ENCODE measurements at places on chromosomes 1 and 21.

GRCh38 chr1:245901565-245901964, 605.5 kb downstream of the SMYD3 start:
- no peak for DNase-seq

- DNase-seq: no peak
These were observed 670 bp downstream of the RAB3B start for GRCh38 chr1:51989582-51990477.

DNA sequence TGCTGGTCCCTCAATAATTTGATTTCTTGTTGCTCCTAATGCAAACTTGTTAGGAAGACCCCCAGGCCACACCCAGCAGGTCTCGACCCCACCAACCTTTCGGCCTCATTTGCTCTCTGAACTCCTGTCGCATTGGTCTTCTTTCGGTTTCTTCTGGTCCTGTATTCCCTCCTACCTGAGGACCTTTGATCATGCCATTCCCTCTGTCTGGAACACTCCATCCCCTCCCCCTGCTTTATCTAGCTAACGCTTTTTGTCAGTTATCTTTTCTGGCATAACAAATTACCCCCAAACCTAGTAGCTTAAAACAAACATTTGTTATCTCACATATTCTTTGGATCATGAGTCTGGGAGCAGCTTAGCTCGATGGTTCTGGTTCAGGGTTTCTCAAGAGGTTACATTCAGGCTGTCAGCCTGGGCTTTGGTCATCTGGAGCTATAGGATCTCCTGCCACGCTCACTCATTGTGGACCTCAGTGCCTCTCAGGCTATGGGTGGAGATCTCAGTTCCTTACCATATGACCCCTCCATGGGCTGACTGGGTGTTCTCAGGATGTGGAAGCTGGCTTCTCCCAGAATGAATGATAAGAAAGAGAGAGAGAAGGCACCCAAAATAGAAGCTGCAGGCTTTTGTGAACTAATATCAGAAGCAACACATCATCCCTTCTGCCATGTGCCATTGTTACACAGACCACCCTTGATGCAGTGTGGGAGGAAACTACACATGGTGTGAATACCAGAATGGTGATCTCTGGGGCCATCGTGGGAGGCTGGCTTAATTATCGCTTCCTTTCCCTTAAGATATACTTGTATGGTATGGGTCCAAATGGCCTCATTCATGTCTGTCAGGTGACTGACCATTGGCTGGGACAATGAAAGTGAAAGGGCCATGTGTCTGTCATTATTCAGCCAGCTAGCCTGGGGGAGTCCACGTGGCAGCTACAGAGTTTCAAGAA, 29.1 kb upstream of the BCAR3 start:
- no peak for DNase-seq

DNA sequence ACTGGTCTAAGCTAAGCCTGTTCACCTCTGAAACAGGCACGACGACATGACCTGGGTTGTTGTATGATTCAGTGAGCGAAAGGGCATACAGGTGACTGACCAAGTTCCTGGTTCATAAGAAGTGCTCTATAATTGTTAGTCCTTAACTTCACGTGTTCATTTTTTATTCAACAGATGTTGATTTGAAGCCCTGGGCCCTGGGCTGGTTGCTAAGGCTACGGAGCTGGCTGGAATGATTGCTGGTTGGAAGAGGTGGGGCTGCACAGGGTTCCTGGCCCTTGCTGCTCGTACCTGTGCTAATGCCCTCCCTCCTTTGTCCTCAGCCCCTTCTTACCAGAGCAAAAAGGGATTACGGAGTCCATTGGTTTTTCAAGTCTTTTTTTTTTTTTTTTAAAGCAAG, 111.3 kb upstream of the CSF3R start:
- no peak for DNase-seq

- no peak for DNase-seq
These were observed 9.3 kb downstream of the IFI44 start for GRCh38 chr1:78658901-78659300.

DNA sequence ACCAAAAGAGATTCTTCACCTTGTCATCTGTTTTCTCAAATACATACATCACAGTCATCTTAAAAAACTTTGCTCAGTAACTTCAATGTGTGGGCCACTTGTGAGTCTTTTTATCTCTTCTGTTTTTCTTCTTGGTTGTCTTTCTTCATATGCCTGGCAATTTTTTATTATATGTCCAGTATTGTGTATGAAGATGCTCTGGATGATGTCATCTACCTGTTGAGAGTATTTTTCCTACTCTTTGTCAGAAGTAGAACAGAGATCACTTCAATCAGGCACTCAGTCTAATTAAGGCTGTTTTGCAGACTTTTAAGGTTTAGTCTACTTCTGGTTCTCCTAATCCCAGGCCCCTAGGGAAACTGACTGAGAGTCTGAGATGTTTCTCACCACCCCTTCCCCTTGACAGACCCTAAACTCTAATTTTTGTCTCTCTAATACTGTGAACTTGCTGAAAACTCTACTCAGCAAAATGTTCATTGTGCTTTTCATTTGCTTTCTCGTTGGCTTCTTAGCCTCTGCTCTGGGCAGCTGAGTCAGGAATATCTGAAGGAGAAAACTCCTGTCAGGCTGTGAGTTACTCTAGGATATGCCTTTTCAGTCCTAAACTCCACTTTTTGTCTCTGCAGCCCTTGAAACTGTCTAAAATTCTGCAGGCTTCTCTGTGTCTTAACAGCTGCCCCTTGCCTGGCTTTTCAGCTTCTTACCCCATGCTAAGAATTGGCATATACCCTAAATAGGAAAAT, 33.0 kb upstream of the DNAJC6 start:
- no peak for DNase-seq

GRCh38 chr1:19734472-19734999, 65.2 kb downstream of the TMCO4 start:
- no peak for DNase-seq

DNA sequence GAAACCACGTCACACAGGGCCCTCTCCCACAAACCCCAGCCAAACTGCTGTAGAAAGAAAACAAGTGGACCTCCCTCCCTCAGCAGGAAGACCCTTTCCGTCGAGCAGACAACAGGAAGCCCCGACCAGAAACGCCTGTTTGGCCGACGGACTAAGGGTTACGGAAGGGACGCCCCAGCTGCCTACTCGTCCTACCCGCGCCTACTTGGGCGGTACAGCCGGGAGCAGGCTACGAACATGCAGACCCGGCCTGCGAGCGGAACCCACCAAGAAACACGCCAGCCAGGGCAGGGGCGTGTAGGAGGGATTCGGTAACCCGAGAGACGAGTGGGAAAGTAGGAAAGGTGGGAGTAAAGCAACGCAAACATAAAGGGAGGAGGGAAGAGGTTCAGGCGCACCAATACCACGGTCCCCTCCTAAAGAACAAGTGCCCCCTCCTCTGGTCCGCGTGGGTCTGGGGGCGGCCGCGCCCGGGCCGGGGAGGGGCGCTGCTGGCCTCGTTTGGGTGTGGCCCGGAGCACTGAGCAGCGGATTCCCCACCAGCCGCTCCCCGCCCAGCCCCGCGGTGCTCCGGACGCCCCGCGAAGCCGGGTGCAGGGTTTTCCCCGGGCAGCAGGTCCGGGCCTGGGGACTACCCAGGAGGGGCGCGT, 450 bp downstream of the S100A10 start:
- no peak for DNase-seq

DNA sequence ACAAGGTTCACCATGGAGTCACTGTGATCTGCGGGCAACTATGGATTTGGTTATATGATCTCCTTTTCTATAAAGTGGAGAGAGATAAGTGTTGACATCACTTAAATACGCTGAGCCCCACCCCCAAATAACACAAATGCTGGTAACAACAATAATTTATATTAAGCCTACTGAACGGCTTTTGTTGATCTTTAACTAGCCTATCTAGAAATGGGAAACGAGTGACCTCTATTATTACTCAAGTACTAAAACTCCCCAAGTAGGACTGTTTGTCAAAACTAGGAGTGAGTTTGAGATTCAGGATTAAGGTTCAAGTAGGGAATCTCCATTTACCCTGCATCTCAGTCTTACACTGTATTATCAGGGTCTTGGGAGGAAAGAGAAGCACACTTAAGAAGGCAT, 52.2 kb downstream of the MAP3K7CL start:
- no peak for DNase-seq

- no peak for DNase-seq
These were observed 610.8 kb downstream of the LMO4 start for GRCh38 chr1:87939444-87939843.

DNA sequence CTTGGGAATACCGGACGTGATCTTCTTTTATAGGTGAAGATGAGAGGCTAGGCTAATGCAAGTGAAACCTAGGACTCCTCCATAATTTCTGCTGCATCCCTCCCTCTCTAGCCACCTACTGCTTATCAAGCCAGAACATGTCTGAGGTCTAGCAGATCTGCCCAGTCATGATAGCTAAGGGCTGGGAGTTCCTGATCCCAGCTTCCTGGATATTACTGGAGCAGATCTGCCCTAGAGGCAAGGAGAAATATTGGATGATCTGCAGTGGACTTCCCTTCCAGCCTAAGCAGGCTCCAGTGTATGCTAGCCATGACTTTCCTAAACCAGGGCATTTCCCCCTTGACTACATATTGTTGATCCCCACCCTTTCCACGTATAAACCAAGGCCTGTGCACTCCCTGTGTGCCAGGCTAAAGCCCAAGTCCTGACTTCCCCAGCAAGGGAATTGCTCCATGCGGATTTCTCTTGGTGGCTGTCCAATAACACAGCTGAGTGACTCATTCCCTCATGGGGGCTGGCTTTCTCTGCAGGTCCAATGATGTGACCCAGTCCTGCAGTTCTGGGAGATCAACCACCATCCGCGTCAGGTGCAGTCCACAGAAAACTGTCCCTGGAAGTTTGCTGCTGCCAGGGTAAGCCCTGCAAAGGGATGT, 15.5 kb upstream of the SARS1 start:
- no peak for DNase-seq

DNA sequence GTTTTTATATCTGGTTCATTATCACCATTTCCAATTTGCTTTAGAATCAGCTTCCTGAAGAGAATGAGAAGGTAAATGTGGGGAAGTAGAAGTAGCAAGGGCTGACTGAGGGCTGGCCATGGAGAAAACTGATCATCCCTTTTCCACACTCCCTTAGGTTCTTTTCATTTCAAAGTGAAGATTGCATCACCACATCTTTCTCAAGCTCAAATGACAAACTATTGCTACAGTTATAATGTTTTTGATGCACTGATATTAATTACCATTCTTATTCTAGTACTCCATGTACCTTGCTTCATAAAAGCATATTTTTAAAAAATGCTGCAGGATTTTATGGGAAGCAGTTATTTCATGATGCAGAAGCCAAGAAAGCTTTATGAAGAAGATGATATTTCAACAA, 7.9 kb upstream of the AK5 start:
- no peak for DNase-seq

- no peak for DNase-seq
These were observed 11.4 kb downstream of the KCNJ15 start for GRCh38 chr21:38267991-38268863.

Data from ureter (tissue), 1 donor.